Right hindlimb (tissue), 1 donor: ENCODE measurements at places on chromosomes 5 and 9.

GRCh38 chr5:123439709-123440108 is 16.5 kb upstream of the CEP120 start:
- DNase-seq, result no peak

DNA sequence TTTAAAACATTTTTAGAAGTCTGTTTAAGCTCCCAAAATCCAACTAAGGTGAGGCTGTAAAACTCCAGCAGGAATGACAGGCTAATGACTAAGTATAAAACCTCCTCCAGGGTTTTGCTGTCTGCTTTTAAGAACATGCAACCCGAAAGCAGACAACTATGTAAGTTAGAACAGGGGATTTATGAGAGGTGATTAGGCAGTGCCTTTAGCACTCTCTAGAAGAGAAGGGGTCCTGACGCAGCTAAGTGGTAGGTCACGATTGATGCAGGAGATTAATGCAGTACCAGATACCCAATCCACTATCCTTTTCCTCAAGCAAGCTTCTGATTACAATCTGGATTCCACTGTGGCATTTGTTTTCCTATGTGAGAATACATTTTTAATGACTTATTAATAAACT is 25.9 kb downstream of the HOMER1 start:
- no peak for DNase-seq

DNA sequence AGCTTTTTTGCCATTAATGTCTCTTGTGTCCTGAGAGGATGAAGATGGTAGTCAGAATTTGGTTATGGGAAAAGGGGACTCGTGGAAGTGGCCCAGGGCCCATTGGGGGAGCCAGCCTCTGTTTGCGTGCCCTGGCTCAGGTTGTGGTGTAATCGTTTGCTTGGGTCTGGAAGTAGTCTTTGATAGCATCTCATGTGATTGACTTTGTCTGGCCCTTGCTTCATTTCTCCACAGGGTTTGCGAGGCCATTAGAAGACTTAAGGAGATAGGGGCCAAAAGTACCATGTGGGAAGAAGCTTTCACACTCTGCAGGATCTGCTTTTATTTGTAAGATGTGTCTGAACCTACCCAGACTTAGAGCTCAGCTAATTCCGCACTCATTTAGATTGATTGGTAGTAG is 114.5 kb downstream of the FGF1 start:
- DNase-seq, result no peak

DNA sequence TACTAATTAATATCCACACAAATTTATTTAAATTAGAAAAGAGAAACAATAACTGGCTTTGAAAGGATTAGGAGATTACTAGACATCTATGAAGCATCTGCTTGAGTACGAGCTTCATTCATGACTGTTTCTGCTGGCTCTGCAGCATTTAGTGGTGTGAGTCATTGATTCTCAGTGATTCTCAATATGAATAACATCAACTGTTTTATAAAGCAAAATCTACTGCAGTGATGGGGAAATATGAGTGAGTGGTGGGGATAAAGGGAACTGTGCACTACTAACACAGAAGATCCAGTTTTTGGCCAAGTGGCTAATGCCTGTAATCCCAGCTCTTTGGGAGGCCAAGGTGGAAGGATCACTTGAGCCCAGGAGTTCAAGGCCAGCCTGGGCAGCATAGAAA is 8.4 kb downstream of the FNBP1 start:
- DNase-seq, result no peak

- no peak for DNase-seq
Measured at GRCh38 chr9:21121079-21121478, 20.6 kb downstream of the IFNW1 start.

DNA sequence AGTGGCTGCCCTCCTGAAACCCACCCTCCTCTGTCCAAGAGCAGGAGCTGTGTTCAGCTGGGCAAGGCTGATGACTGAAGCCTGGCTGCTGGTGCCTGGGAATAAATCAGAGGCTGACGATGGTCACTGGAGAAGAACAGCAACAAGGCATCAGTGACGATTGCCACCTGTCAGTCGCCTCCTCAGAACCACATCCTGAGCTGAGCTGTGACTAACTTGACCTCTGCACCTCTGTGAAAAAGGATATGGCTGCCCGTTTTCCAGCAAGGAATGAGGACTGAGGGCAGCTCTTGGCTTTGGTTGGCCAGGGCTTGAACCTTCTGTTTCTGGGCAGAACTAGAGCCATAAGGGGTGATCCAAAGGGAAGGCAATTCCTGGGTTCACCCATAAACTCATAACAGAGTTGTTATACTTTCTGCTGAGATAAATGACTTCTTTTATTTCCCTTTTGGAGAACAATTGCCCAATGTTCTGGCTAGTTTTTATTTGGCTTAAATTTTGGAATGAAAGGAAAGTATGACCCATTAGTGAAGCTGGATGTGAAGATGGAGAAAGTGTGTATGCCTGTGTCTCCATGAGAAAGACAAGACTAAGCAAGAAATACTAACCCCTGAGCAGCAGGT is 40.1 kb downstream of the TRIP13 start:
- DNase-seq, result no peak

GRCh38 chr5:19978476-19978875 is 9.5 kb downstream of the CDH18 start:
- DNase-seq, result peak; percentile 21

GRCh38 chr9:2032234-2032633 is 17.1 kb downstream of the SMARCA2 start:
- no peak for DNase-seq

DNA sequence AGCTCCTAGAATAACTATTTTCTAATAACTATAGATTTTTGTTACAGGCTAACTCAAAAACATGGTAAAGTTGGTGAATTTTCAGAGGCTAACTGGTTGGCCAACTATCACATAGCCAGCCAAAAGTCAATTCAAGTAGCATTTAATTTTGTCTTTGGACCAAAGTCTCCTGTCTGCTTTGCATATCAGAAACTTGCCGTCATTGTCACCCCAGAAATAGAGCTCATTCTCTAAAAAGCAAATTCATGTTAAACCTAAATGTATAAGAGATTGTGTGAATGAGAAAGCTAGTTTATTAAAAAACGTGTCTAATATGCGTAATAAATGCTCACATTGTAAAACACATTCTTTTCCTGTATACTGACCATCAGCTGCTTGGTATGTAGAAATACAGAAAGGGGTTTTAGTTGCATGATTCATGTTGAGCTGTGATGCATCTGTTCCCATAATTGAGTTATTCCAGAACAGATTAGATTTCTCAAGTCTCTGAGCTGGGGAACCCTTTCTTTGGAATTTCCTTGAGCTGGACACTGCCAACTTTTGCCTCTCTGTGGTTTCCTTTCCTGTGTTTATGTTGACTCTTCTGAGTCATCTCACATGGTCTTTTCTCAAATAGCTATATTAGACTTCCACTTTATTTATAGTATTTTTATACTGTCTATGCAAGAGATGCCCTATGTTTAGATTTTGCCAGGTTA is 7.3 kb downstream of the SRFBP1 start:
- no peak for DNase-seq

- DNase-seq, result no peak
Measured at GRCh38 chr9:83144492-83144891, 81.5 kb upstream of the RASEF start.

DNA sequence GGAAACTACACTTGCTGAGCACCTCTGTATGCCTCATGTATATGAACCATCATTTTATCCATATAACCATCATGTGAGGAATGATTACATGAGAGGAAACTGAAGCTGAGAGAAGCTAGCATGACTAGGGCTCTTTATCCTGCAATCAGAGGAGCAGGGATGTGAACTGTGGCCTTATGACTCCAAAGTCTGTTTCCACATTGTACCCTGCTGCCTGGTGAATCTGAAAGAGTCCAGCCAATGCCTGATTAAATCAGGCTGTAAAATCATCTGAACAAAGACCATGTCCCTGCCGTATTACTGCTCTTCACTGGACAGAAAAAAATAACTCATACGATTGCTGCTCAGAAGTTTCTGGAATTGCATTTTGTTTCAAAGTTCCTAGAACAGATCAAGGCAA is 67.0 kb downstream of the LPAR1 start:
- DNase-seq, result no peak

DNA sequence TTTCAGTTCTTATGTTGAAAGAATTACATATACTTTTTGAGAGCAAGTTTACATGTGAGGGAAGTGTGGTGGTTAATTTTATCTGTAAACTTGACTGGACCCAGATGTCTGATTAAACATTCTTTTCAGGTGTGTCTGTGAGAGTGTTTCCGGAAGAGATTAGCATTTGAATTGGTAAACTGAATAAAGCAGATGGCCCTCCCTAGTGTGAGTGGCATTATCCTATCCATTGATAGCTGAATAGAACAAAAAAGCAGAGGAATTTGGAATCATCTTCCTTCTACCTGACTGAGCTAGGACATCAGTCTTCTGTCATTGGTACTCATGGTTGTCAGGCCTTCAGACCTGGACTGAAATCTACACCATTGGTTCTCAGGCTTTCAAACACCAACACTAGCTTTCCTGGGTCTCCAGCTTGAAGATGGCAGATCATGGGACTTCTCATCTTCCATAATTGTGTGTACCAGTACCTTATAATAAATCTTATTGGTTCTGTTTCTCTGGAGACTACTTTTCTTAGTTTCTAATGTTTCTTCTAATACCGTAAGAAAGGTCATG is 36.6 kb downstream of the NREP start:
- no peak for DNase-seq
